ENCODE measurements at places on chromosomes 7 and 10.
A peak's percentile ranks its signal among the peaks of the same experiment; 100 is the strongest.

DNA sequence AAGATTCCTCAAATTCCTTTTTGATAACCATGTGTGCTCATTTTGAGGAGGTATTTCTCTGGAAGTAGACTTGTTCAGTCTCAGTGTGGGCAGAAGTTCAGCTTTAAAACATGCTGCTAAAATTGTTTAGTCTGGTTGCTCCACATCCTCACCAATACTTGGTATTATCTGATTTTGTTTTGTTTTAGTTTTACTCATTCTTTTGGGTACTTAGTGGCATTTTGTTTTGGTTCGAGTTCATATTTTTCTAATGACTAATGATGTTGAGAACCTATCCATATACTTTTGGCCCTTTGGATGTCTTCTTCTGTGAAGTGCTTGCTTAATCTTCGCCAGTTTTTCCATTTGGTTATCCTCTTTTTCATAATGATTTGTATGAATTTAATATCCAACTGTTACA is 694.2 kb upstream of the FZD8 start:
- DNase-seq: no peak

GRCh38 chr7:122166275-122166674 is 22.2 kb upstream of the AASS start:
- DNase-seq: no peak

GRCh38 chr10:23453465-23453864 is 14.6 kb downstream of the OTUD1 start:
- no peak for DNase-seq

DNA sequence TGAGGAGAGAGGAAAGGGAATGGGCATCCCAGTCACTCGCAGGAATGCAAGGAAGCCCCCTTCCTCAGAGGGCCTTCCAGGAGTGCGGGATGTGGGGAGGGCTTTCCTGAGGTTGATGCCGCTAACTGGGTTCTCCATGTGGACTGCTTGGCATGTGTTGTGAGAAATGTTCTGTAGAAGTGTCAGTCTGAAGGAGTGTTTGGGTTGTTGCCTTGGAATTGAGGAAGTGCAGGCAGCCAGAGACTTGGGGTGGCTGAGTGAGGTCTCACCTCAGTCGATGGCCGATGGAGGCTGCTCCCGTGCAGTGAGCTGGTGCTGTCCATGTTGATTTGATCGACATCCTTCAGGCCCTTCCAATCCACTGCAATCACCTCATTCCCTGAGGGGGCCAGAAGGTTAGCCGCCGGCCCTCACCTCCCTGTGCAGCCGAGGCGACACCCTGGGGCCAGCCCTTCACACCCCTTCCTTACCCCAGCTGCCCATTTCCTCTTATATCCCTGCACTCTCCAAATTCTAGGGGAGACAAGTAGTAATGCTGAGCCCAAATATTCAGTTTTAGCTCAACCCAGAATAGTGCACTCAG is 2.7 kb downstream of the FAM131B start:
- DNase-seq: no peak

GRCh38 chr7:125059861-125060456 is 130.3 kb upstream of the POT1 start:
- DNase-seq: no peak

DNA sequence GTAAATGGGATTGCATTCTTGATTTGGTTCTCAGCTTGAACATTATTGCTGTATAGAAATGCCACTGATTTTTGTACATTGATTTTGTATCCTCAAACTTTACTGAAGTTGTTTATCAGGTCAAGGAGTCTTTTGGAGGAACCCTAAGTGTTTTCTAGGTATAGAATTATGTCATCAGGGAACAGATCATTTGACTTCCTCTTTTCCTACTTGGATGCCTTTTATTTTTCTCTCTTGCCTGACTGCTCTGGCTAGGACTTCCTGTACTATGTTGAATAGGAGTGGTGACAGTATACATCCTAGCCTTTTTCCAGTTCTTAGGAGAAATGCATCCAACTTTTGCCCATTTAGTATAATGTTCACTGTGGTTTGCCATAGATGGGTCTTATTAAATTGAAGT is 48.8 kb downstream of the ANXA8 start:
- no peak for DNase-seq

- peak; percentile 2 for DNase-seq
These were observed 59.1 kb downstream of the ZNF365 start for GRCh38 chr10:62433181-62433692.

Measured in stimulated activated CD8-positive, alpha-beta memory T cell treated with anti-CD3 and anti-CD28 coated beads, Interleukin-7, amount 100 ng/mL, for 1 hour (primary cell).